Activated CD4-positive, alpha-beta memory T cell treated with anti-CD3 and anti-CD28 coated beads, Interleukin-2, amount 10 ng/mL, durations not matched to agents 7 days and 5 days (primary cell): ENCODE measurements at places on chromosomes 13 and 19. TPM values are rescaled to one million over a fixed set of nuclear protein-coding genes. Genes with fewer than 3 reads are reported as not detected.

- peaks cover 1% of the 10 kb centered on the region for H3K27me3 ChIP-seq
- H3K36me3 ChIP-seq, result no peaks in the 10 kb centered on the region
- no peak overlapping the region for H3K4me3 ChIP-seq
- H3K4me1 ChIP-seq, result peaks cover 19% of the 10 kb centered on the region
Measured at GRCh38 chr19:3821857-3822364, 35.7 kb upstream of the MATK start.

ZNF382 gene
- 13.5 TPM for total RNA-seq

- H3K4me1 ChIP-seq, result no peaks in the 10 kb centered on the region
- no peak overlapping the region for H3K27ac ChIP-seq
- no peak overlapping the region for H3K4me3 ChIP-seq
Measured at GRCh38 chr13:72637561-72637960, 89.9 kb downstream of the MZT1 start.

DNA sequence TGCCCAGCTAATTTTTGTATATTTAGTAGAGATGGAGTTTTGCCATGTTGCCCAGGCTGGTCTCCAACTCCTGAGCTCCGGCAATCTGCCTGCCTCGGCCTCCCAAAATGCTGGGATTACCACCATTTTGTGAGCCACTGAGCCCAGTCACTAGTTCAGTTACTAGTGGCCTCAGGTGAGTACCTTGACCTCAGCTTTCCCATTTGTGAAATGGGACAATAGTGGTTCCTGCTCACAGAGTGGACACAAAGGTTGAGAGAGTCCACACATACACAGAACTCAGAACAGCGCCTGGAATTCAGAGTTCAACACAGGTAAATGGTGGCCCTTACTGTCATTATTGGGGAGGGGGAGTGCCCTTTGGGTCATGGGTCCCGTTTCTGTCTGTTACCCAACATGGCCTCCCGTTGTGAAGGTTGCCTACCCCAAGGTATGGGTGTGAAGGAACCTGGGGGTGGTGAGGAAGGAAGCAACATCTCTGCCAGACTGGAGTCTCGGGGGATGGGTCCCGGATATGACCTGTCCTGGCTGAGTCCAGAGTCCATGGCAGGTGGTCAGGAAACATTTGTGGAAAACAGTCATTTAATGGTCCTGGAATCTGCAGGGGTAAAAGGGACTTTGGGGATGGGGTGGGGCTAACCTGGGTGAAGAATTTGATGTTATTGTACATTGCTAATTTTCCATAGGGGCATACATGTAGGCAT, 11.7 kb upstream of the IRGC start:
- H3K4me1 ChIP-seq, result peaks cover 27% of the 10 kb centered on the region
- H3K36me3 ChIP-seq, result no peaks in the 10 kb centered on the region
- no peak overlapping the region for H3K4me3 ChIP-seq
- H3K27me3 ChIP-seq, result peaks cover 7% of the 10 kb centered on the region
- DNase-seq, result no peak

AZU1 gene
- total RNA-seq, result not detected

GNG7 gene
- total RNA-seq, result 0.40 TPM

DNA sequence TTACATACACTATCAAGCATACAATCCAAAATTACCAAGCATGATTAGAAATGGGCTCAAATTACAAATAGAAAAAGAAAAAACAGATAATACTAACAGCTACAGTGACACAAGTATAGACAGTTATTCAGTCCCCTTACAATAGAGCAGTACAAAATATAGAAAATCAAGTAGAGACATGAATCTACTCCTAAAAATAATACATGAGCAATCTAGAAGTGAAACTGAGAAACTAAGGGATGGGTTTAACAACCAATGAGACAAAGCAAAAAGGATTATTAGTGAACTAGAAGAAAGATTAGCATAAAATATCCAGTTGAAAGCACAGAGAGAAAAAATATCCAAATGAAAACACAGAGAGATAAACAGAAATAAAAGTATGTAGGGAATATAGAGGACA, 426.7 kb downstream of the TBC1D4 start:
- no peak overlapping the region for H3K4me3 ChIP-seq
- no peak overlapping the region for H3K27ac ChIP-seq
- H3K36me3 ChIP-seq, result no peaks in the 10 kb centered on the region
- no peak for DNase-seq
- H3K4me1 ChIP-seq, result no peaks in the 10 kb centered on the region
- H3K27me3 ChIP-seq, result peaks cover 1% of the 10 kb centered on the region

DNA sequence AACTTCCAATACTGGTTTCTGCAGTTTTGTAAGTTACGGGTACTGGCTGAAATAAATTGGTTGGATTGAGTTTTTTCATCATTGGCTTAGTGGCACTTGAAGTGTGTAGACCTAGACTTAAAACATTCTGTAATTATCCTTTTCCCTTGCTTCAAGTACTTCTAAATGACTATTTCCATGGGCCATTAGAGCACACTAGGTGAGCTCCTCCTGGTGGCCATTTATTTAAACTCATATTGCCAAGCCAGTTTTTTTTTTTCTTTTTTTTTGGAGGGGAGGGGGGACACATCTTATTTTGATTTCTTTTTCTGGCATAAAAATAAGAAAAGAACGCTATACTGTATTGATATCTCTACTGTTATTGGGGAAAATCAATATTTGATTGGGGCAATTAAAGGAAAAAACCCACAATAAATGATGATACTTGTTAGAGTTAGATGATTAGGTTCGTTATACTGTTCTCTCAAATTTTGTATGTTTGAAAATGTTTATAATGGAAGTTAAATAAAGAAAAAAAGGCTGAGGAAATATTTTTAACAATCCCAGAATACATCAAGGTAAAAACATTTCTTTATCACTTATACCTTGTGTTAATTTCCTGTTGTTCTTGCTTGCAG, 82.9 kb downstream of the PDS5B start:
- DNase-seq, result no peak
- peaks cover 14% of the 10 kb centered on the region for H3K36me3 ChIP-seq
- H3K4me1 ChIP-seq, result peaks cover 2% of the 10 kb centered on the region
- no peak overlapping the region for H3K4me3 ChIP-seq
- no peaks in the 10 kb centered on the region for H3K27me3 ChIP-seq
- no peak overlapping the region for H3K27ac ChIP-seq

LPAR6 gene
- total RNA-seq, result 100 TPM

C19orf33 gene
- 0.55 TPM for total RNA-seq

GRCh38 chr19:11387162-11388034, 3.3 kb upstream of the EPOR start:
- peaks cover 13% of the 10 kb centered on the region for H3K27me3 ChIP-seq
- DNase-seq, result no peak
- H3K36me3 ChIP-seq, result no peaks in the 10 kb centered on the region
- no peak overlapping the region for H3K4me3 ChIP-seq
- H3K4me1 ChIP-seq, result peaks cover 11% of the 10 kb centered on the region

ANO8 gene
- total RNA-seq, result 20.2 TPM

ATP8A2 gene
- 0.15 TPM for total RNA-seq

- DNase-seq, result peak; percentile 98
- peak overlapping the region; percentile 88 for H3K27ac ChIP-seq
- H3K36me3 ChIP-seq, result peaks cover 21% of the 10 kb centered on the region
- peak overlapping the region; percentile 73 for H3K4me3 ChIP-seq
Measured at GRCh38 chr19:10416380-10417257, 3.7 kb upstream of the PDE4A start.

- H3K4me1 ChIP-seq, result peaks cover 2% of the 10 kb centered on the region
- H3K36me3 ChIP-seq, result peaks cover 8% of the 10 kb centered on the region
- no peaks in the 10 kb centered on the region for H3K27me3 ChIP-seq
- H3K27ac ChIP-seq, result no peak overlapping the region
- H3K4me3 ChIP-seq, result no peak overlapping the region
- no peak for DNase-seq
Measured at GRCh38 chr19:5016268-5016667, 47.4 kb downstream of the KDM4B start.

GRCh38 chr13:102724923-102725322, 30.1 kb upstream of the METTL21C start:
- peaks cover 6% of the 10 kb centered on the region for H3K4me1 ChIP-seq
- no peak overlapping the region for H3K27ac ChIP-seq
- no peak for DNase-seq
- H3K27me3 ChIP-seq, result peaks cover 15% of the 10 kb centered on the region
- no peak overlapping the region for H3K4me3 ChIP-seq

GRCh38 chr13:45878966-45879365, 27.4 kb upstream of the SIAH3 start:
- DNase-seq, result no peak
- H3K36me3 ChIP-seq, result no peaks in the 10 kb centered on the region
- H3K4me3 ChIP-seq, result no peak overlapping the region
- peaks cover 21% of the 10 kb centered on the region for H3K27me3 ChIP-seq

- peaks cover 2% of the 10 kb centered on the region for H3K4me1 ChIP-seq
- H3K4me3 ChIP-seq, result no peak overlapping the region
- H3K27ac ChIP-seq, result no peak overlapping the region
- no peaks in the 10 kb centered on the region for H3K36me3 ChIP-seq
Measured at GRCh38 chr19:29565171-29565570, 39.4 kb downstream of the VSTM2B start.

DNA sequence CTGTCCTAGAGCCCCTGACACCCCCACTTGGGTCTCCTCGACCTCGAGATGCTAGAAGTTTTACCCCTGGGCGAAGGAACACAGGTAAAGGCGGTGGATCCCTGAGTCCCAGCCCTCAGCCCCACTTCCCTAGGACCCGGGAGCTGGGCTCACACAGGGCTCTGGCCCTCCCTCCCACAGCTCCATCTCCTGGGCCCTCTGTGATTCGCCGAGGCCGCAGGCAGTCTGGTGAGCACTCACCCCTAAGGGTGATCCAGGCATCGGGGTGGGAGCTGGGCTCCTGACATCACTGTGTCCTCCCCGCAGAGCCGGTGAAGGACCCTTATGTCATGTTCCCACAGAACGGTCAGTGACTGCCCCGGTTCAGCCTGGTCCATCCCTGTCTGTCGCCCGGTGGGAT, 8.3 kb downstream of the PLEKHG2 start:
- no peaks in the 10 kb centered on the region for H3K4me1 ChIP-seq
- H3K27me3 ChIP-seq, result no peaks in the 10 kb centered on the region
- no peak overlapping the region for H3K27ac ChIP-seq
- no peak overlapping the region for H3K4me3 ChIP-seq
- peaks cover 39% of the 10 kb centered on the region for H3K36me3 ChIP-seq
- DNase-seq, result no peak

MCEMP1 gene
- not detected for total RNA-seq

DNAAF3 gene
- total RNA-seq, result not detected

DNA sequence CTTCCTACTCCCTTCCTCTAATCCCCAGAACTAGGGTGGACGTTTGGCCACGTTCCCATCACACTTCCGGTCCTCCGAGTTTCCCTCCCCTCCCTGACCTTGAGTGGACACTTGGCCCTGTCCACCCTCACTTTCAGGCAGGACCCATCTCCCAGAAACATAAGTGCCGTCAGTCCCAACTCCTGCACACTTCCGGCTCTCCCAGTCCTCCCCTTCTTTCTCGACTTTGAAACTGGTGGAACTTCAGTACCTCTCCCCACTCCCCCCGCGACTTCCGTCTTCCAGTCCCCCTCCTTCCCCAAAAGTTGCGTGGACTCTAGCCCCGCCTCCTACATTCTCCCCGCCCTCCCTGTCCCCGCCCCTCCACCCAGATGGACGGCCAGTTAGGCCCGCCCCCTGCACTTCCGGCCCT, 278 bp upstream of the ZNF274 start:
- H3K4me3 ChIP-seq, result peak overlapping the region; percentile 89
- peaks cover 21% of the 10 kb centered on the region for H3K4me1 ChIP-seq
- H3K36me3 ChIP-seq, result peaks cover 67% of the 10 kb centered on the region

GRCh38 chr19:56177564-56178243, 1.9 kb downstream of the GALP start:
- H3K27ac ChIP-seq, result no peak overlapping the region
- no peaks in the 10 kb centered on the region for H3K4me1 ChIP-seq
- no peaks in the 10 kb centered on the region for H3K27me3 ChIP-seq

GRCh38 chr13:113763961-113764792, 5.2 kb downstream of the TMEM255B start:
- peaks cover 43% of the 10 kb centered on the region for H3K27me3 ChIP-seq
- H3K4me1 ChIP-seq, result peaks cover 7% of the 10 kb centered on the region
- H3K27ac ChIP-seq, result no peak overlapping the region
- no peak overlapping the region for H3K4me3 ChIP-seq

- peaks cover 6% of the 10 kb centered on the region for H3K27me3 ChIP-seq
- H3K36me3 ChIP-seq, result no peaks in the 10 kb centered on the region
- no peak overlapping the region for H3K27ac ChIP-seq
- no peak overlapping the region for H3K4me3 ChIP-seq
- DNase-seq, result no peak
Measured at GRCh38 chr13:29977476-29978120, 127.2 kb upstream of the UBL3 start.

- no peaks in the 10 kb centered on the region for H3K27me3 ChIP-seq
- H3K4me1 ChIP-seq, result no peaks in the 10 kb centered on the region
- no peak for DNase-seq
- no peaks in the 10 kb centered on the region for H3K36me3 ChIP-seq
- H3K27ac ChIP-seq, result no peak overlapping the region
- H3K4me3 ChIP-seq, result no peak overlapping the region
Measured at GRCh38 chr19:30420881-30421280, 48.7 kb downstream of the ZNF536 start.
